ENCODE measurements at places on chromosomes 2 and 18.

- no peak for DNase-seq
These were observed 317.9 kb upstream of the VRK2 start for GRCh38 chr2:57728691-57729090.

- DNase-seq, result no peak
These were observed 117.3 kb downstream of the MIB1 start for GRCh38 chr18:21857871-21858270.

DNA sequence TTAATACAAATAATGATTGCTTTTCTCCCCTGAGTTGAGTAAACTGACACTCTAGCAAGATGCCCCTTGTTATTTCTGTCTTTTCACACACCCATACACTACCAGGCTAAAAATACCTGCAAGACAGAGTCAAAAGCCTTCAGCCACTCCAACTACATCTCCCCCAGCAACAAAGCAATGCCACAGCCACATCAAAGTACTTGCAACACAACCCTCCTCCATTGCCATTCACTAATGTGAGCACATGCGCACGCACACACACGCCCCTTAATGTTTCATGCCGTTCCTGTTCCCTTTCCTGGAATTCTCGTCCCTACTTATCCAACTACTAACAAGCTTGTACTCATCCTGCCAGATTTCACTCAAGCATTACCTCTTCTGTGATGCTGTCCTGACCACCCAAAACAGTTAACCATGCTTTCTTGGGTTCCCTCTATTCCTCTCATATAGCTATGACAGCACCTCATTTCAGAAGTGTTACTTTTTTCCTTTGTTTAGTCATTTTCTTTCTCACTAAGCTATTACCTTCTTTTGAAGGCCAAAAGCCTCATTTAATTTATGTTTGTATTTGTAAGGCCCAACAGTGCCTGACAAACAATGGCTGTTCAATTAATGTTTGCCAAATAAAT is 29.6 kb downstream of the SLC25A12 start:
- DNase-seq, result no peak

DNA sequence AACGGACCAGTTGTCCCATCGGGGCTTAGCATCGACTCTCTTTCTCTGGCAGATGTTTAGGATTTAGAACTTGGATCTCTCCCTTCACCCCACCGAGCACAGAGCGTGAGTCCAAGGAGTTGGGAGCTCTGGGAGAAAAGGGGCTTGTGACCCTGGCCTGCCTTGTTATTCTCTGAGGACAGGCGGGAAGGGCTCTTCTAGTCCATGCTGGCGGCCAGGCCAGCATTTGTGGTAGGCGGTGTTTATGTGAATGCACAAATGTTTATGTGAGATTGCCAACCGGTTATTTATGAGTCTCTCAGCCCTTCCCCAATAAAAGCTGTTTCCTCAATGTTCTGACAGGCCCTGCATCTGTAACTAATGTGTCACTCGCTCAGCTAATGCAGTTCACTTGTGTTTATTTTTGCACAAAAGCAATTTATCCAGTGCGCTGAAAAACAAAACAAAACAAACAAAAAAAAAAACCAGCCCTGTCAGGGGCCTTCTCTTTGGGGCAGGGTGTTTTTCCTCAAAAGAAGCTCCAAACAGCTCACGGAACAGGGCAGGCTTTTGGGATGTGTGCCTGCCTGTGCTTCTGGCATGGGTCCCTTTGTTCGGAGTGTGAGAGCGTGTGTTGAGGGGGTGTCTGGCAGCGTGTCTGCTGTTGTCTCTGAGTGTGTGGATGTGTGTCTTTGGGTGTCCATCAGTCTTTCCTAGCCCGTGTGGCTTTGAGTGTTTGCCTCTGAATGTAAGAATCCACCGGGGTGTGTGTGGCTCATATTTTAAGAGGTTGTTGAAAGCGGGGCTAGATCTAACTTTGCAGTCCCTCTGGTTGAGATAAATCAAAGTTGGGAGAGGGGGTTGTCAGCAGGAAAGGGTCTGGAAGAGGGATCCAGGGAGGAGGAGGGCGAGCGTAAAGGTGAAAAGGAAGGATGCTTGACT is 52.8 kb upstream of the HAAO start:
- DNase-seq, result no peak

- DNase-seq, result peak; percentile 77
These were observed 34.5 kb downstream of the SLC4A3 start for GRCh38 chr2:219661955-219662395.

- DNase-seq, result peak; percentile 14
These were observed 105.6 kb upstream of the LDLRAD4 start for GRCh38 chr18:13112982-13113381.

All from kidney epithelial cell (primary cell).